ENCODE measurements at places on chromosomes 12 and 14. TPM values are rescaled to one million over a fixed set of nuclear protein-coding genes. Genes with fewer than 3 reads are reported as not detected.

TPPP2 gene
- total RNA-seq, result not detected

TEX52 gene
- total RNA-seq, result not detected

MANSC4 gene
- not detected for total RNA-seq

RPS6KL1 gene
- 2.0 TPM for total RNA-seq

ALDH1L2 gene
- 8.9 TPM for total RNA-seq

PTPRR gene
- total RNA-seq, result not detected

KIF26A gene
- 3.0 TPM for total RNA-seq

LMBR1L gene
- 19.8 TPM for total RNA-seq

DNA sequence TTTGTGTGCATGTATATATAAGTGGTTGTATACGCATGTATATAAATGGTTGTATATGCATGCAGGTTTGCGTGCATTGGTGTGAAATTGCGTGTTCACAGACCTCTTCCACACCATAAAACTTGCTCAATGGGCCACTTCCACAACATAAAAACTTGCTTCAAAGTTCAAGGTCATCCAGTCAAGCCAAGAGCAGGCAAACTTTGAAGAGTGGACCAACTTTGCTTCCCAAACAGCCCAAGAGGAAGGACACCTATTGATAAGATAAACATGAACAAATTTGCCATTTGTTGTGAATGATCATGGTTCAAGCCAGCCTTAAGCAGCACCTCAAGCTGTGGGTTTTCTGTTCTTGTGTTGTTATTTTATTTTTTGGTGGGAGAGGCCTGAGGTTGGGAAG lies 25.2 kb upstream of the PPP1CC start:
- no peak for DNase-seq
- H3K27ac ChIP-seq, result no peak overlapping the region
- H3K4me1 ChIP-seq, result no peaks in the 10 kb centered on the region
- no peak overlapping the region for H3K4me3 ChIP-seq
- H3K36me3 ChIP-seq, result no peaks in the 10 kb centered on the region
- no peaks in the 10 kb centered on the region for H3K27me3 ChIP-seq

DNA sequence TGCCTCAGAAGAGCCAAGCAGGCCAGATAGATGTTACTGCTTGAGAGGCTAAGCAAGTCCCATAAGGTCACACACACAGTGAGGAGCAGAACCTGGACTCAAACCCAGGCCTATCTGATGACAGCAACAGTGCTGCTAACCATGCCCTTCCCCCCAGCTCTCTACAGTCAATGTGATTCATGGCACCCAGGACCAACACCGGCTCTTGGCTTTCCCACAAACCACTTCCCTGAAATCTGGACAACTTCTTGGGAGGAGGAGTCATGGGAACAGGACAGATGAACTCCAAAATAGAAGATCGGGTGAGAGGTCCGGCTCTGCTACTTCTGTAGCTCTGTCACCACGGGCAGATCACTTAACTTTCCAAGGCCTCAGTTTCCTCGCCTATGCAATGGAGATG lies 716 bp upstream of the PTGDR start:
- DNase-seq, result no peak
- peak overlapping the region; percentile 5 for H3K27ac ChIP-seq
- peaks cover 21% of the 10 kb centered on the region for H3K4me1 ChIP-seq

DNA sequence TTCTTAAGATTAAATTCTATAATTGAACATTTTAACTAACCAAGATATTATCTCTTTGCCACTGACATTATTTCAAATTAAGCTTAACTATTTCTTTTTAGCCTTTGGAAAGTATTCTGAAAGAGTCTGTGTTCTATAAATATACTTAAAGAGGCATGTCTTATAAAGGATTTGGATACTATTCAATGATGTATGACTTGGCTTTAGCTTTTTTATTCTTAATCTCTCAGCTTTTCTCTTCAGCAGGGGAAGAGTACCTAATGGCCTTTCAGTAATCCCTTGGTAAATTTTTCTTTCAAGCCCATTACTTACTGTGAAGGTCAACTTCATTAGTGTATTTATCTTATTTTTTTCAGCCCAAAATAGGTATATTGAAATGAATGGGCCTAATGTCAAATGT lies 113.8 kb downstream of the LRRK2 start:
- no peak overlapping the region for H3K4me3 ChIP-seq
- no peaks in the 10 kb centered on the region for H3K27me3 ChIP-seq
- no peak overlapping the region for H3K27ac ChIP-seq

DNA sequence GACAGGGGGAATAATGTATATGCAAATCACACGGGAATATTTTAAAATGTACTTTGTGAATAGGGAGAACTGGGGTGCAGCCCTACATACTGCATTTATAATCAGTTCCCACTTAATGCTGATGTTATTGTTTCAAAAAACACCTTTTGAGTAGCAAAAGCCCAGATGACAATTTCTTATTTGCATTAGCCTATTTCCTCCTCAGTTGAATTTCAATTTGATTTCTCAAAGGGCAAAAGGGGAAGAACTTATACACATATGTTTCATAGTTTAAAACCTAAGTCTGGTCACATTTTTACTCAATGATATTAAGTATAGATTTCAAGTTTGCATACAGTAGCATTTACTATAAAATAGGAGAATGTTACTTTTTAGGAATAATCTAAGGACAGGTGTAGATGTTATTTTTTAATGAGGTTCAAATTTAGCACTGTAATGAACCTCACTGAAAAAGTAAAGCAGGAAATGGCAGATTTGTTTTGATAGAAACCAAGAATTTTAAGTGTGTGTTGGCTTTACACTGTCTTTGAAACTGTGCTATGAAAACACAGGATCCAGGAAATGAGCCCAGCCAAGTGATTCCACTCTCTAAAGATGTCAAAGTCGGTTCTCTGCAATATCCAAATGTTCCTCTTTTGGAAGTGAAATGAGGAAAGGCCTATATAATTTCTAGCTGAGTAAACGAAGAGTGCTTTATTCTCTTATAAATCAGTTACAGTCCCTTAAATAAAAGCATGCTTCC lies 367.4 kb downstream of the BTG1 start:
- no peak for DNase-seq
- peak overlapping the region; percentile 43 for H3K27ac ChIP-seq
- no peaks in the 10 kb centered on the region for H3K27me3 ChIP-seq
- H3K4me1 ChIP-seq, result peaks cover 8% of the 10 kb centered on the region
- H3K36me3 ChIP-seq, result no peaks in the 10 kb centered on the region

- no peak overlapping the region for H3K4me3 ChIP-seq
- peaks cover 10% of the 10 kb centered on the region for H3K36me3 ChIP-seq
Measured at GRCh38 chr12:123238961-123239360, 5.7 kb downstream of the MTRFR start.

- DNase-seq, result no peak
- no peaks in the 10 kb centered on the region for H3K4me1 ChIP-seq
- peaks cover 52% of the 10 kb centered on the region for H3K36me3 ChIP-seq
- no peaks in the 10 kb centered on the region for H3K27me3 ChIP-seq
- H3K4me3 ChIP-seq, result no peak overlapping the region
Measured at GRCh38 chr12:10700581-10700980, 22.5 kb downstream of the YBX3 start.

- no peak for DNase-seq
- H3K27me3 ChIP-seq, result no peaks in the 10 kb centered on the region
Measured at GRCh38 chr14:83255727-83256090, 1722.1 kb upstream of the SEL1L start.

DNA sequence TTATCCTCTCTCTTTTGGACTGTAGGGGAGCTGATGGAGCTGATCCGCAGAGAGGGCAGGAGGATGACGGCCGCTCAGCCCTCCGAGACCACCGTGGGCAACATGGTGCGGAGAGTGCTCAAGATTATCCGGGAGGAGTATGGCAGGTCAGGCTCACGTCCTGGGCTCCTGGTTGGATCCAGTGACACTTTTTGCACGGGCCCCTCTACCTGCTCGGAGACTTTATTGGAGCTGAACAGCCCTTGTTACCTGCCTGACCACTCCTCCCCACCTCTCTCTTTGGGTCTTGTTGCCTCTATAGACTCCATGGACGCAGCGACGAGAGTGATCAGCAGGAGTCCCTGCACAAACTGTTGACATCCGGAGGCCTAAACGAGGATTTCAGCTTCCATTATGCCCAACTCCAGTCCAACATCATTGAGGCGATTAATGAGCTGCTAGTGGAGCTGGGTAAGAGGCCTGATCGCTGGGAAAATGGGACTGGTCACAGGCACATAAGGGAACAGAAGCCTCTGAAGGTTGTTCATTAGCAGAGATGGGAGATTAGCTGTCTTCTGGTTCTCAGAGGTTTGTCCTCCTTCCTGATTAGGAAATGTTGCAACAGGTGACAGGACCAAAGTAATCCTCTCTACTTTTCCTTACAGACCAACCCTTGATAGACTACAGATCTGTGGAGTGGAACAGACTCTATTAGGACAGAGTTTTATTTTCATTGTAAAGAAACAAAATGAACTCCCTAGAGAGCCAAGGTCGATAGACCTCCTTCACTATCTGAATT lies 718 bp downstream of the EIF2B2 start:
- peaks cover 22% of the 10 kb centered on the region for H3K36me3 ChIP-seq
- peak overlapping the region; percentile 87 for H3K4me3 ChIP-seq
- peaks cover 23% of the 10 kb centered on the region for H3K4me1 ChIP-seq
- H3K27me3 ChIP-seq, result no peaks in the 10 kb centered on the region
- peak overlapping the region; percentile 87 for H3K27ac ChIP-seq
- no peak for DNase-seq

- H3K27ac ChIP-seq, result no peak overlapping the region
- H3K4me3 ChIP-seq, result no peak overlapping the region
- H3K4me1 ChIP-seq, result no peaks in the 10 kb centered on the region
- H3K27me3 ChIP-seq, result no peaks in the 10 kb centered on the region
- peak; percentile 41 for DNase-seq
Measured at GRCh38 chr14:98173305-98173704, 1098.7 kb downstream of the BCL11B start.

DNA sequence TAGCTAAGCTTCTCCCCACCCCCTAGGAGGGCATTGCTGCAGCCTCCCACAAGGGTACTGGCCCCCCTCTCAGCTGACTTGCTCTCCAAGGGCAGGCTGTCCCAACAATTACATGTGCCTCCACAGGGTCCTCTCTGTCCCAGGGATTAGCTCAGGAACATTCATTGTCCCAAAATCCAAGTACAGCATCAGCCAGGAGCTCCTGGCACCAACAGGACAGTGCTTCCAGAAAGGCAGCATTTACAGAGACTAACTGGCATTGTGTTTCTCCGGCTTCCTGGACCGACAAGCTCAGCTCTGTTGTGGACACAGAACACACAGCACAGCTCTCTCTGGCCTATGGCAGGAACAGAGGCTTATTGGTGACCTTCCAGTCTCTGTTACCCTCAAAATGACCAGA lies 21.7 kb downstream of the ABCD4 start:
- H3K4me3 ChIP-seq, result no peak overlapping the region
- H3K27me3 ChIP-seq, result no peaks in the 10 kb centered on the region
- DNase-seq, result no peak
- H3K27ac ChIP-seq, result no peak overlapping the region
- H3K36me3 ChIP-seq, result peaks cover 46% of the 10 kb centered on the region
- no peaks in the 10 kb centered on the region for H3K4me1 ChIP-seq

GRCh38 chr14:95467657-95468056 lies 48.8 kb downstream of the SYNE3 start:
- H3K36me3 ChIP-seq, result peaks cover 42% of the 10 kb centered on the region
- H3K4me1 ChIP-seq, result peaks cover 37% of the 10 kb centered on the region
- no peak for DNase-seq
- no peak overlapping the region for H3K4me3 ChIP-seq
- H3K27me3 ChIP-seq, result no peaks in the 10 kb centered on the region

- no peaks in the 10 kb centered on the region for H3K4me1 ChIP-seq
- H3K36me3 ChIP-seq, result no peaks in the 10 kb centered on the region
- H3K27ac ChIP-seq, result no peak overlapping the region
- no peak overlapping the region for H3K4me3 ChIP-seq
Measured at GRCh38 chr12:108424816-108425215, 85.7 kb upstream of the CMKLR1 start.

GRCh38 chr12:120240495-120240833 lies 25.1 kb downstream of the PXN start:
- H3K4me3 ChIP-seq, result no peak overlapping the region
- no peaks in the 10 kb centered on the region for H3K27me3 ChIP-seq

DNA sequence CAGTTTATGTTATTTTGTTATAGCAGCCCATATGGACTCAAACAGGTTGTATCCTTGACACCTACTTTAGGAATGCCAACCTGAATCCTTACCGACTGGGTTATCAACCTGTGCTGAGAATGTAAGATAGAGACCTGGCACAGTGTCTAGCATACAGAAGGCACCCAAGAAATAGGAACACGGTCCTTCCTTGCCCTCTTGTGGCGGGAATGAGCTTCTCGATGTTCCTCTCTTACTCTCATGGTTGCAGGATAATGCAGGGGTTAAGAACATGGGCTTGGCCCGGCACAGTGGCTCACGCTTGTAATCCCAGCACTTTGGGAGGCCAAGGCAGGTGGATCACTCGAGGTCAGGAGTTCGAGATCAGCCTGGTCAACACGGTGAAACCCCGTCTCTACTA lies 6.5 kb downstream of the C12orf43 start:
- H3K27me3 ChIP-seq, result no peaks in the 10 kb centered on the region
- peaks cover 79% of the 10 kb centered on the region for H3K36me3 ChIP-seq
- H3K27ac ChIP-seq, result no peak overlapping the region
- DNase-seq, result peak; percentile 84
- no peak overlapping the region for H3K4me3 ChIP-seq

DNA sequence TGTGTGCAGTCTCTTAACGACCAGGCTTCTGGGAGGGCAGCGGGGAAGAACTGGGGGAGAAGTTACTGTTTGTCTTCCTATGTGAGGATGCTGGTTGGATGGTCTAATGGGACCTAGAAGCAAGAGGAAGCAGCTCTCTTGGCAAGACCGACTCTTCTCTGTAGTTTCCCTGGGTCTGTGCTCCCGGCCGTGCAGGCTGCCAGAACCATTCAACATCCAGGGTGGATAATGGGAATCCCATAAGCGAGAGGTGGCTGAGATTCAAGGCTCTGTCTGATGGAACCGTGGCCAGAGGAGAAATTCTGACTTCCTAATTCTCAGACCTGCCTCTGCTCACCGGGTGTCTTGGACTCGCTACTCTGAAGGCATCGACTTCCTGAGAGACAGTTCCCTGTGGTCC lies 561.0 kb upstream of the TBX3 start:
- no peak for DNase-seq
- H3K4me1 ChIP-seq, result no peaks in the 10 kb centered on the region
- no peak overlapping the region for H3K27ac ChIP-seq
- H3K27me3 ChIP-seq, result no peaks in the 10 kb centered on the region
- H3K36me3 ChIP-seq, result no peaks in the 10 kb centered on the region

GRCh38 chr12:95809000-95809680 lies 18.6 kb upstream of the NTN4 start:
- H3K4me1 ChIP-seq, result no peaks in the 10 kb centered on the region
- DNase-seq, result no peak
- H3K36me3 ChIP-seq, result no peaks in the 10 kb centered on the region
- no peak overlapping the region for H3K27ac ChIP-seq
- H3K27me3 ChIP-seq, result no peaks in the 10 kb centered on the region
- no peak overlapping the region for H3K4me3 ChIP-seq

GRCh38 chr14:64213853-64214570 lies 80.2 kb downstream of the ESR2 start:
- H3K4me1 ChIP-seq, result peaks cover 23% of the 10 kb centered on the region
- no peaks in the 10 kb centered on the region for H3K27me3 ChIP-seq
- peak overlapping the region; percentile 50 for H3K27ac ChIP-seq
- H3K36me3 ChIP-seq, result peaks cover 97% of the 10 kb centered on the region

GRCh38 chr14:103803661-103804060 lies 43.7 kb downstream of the PPP1R13B start:
- H3K27ac ChIP-seq, result no peak overlapping the region
- H3K27me3 ChIP-seq, result no peaks in the 10 kb centered on the region
- H3K36me3 ChIP-seq, result no peaks in the 10 kb centered on the region
- H3K4me3 ChIP-seq, result no peak overlapping the region

- no peaks in the 10 kb centered on the region for H3K4me1 ChIP-seq
- H3K4me3 ChIP-seq, result no peak overlapping the region
Measured at GRCh38 chr12:97452839-97453238, 9.8 kb upstream of the RMST start.

- H3K36me3 ChIP-seq, result no peaks in the 10 kb centered on the region
- H3K27me3 ChIP-seq, result no peaks in the 10 kb centered on the region
- H3K4me3 ChIP-seq, result no peak overlapping the region
Measured at GRCh38 chr12:99493197-99493596, 154.4 kb upstream of the GARIN6 start.

Data from stomach (tissue), 19 donors.